ENCODE measurements at places on chromosomes 6 and 20.

- no peak for DNase-seq
Measured at GRCh38 chr20:34022839-34023234, 29.1 kb downstream of the RALY start.

GRCh38 chr6:44712353-44713111 is 325.0 kb downstream of the CDC5L start:
- no peak for DNase-seq

- DNase-seq = no peak
Measured at GRCh38 chr6:80446454-80447045, 340.1 kb downstream of the BCKDHB start.

DNA sequence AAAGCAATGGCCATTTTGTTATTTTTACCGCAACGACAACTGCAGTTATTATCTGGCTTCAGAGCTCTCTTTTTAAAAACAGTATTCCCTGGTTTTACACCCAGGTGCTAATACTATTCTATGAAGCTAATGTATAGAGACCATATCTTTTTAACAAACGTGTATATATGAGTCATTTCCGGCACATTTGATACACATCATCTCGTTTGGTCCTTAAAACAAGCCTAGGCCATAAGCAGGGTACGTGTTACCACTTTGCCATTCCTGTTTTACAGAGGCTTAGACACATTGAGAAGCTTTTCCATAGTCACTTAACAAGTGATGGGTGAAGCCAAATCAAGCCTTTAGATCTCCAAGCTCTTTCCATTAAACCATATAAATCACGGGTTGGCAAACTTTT is 5.5 kb downstream of the TRAF3IP2 start:
- no peak for DNase-seq
